Endodermal cell (in vitro differentiated cells): ENCODE measurements at places on chromosomes 1 and 21.

DNA sequence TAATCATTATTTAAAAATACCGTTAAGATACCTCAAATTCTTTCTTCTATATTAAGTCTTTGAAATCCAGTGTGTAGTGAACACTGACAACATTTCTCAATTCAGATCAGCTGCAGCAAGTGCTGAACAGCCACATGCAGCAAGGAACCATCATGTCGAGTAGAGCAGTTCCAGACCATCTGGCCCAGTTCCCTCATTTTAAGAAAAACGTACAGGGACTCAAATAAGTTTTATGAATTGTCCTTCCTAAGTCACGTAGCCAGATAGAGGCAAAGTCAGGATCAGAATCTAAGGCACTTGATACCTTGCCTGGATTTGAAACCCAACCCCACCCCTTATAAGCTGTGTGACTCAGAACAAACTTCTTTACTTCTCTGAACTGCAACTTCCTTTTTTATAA is 132.4 kb downstream of the PROX1 start:
- no peak for DNase-seq

DNA sequence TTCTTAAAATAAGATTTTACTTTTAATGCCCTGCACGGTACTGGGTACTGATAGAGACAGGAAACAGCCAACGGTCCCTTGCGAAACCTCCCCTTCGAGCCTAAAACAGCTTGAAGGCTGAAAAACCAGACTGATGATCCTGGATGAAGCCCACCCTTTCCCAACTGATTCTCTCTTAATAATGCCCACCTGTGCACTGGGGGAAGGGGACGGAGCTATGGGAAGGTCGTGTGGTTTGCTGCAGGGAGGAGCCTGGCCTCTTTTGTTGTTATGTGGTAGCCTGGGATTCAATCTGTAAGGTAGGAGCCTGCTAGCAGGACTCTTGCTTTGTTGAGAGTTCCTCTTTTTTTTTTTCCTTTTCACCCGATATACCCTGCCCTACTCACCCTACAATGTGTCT is 25.6 kb downstream of the SAMSN1 start:
- no peak for DNase-seq

GRCh38 chr1:200028586-200029034 is 1.1 kb downstream of the NR5A2 start:
- peak; percentile 57 for DNase-seq

GRCh38 chr1:58837886-58838285 is 54.0 kb upstream of the JUN start:
- DNase-seq, result no peak

DNA sequence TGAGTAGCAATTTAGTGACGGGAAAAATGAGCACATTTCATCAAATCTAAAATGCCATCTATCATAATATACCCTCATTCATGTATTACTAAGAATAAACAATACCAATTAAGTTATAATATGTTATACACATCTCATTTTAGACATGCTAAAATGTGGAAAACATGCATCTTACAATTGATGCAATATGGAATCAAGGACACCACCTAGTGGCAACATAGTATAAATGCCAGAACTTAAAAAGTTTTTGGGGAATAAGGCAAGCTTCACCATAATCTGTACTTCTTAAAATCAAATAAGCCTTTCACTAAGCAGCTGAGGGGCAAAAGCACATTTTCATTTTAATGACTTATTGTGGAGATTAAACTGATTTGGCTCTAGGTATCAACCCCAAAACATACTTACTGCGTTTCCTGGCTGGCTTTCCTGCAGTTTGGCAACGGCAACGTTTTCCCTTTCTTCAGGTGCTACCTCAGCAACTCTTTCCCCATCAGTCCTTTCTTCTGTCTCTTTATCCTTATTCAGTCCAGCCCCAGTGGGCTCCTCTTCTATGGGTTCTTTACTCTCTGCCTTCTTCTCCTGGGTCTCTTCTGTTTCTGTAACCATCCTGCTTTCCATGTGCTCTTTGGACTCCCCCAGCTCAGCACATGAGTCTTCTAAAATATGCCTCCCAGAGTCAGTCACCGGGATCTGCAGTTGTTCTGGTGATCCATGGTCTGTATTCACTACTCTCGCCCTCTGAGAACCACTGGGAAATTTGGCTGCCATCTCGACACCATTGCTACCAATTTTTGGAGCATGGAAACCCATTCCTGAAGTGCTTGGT is 11.4 kb downstream of the SDE2 start:
- no peak for DNase-seq

GRCh38 chr1:151814426-151814825 is 9.2 kb upstream of the LINGO4 start:
- DNase-seq, result no peak

DNA sequence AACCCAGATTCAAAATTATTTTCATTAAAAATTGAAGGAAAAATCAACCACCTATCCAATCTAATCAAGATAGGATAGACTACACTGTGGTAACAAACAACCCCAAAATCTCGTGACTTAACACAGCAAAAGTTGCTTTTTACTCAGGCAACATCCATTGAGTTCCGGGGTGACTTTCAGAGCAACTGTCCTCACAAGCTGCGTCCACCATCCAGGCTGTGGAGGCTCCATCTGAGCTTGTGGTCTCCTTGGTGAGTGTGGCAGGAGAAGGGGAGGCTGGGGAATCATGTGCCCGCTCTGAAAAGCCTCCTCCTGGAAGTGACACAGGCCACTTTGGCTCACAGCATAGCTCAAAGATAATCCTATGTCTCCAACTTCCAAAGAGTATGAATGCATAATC is 52.4 kb downstream of the CD2 start:
- DNase-seq, result no peak

DNA sequence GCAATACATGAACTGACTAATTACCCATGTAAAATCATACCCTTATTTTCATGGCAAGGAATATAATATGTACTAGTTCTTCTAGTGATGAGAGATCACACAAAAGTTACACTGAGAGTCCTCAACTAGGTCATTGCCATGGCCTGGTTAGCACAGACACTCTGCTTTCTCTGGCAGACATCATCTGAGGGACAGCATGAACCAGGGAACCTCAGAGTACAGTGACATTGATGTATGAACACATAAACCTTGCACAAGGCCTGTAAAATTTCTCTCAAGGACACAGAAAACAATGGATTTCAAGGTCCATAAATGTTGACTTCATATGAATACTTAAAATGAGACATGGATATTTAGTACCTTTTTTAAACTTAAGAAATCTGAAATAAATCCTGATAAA is 108.8 kb upstream of the MAGI3 start:
- no peak for DNase-seq

DNA sequence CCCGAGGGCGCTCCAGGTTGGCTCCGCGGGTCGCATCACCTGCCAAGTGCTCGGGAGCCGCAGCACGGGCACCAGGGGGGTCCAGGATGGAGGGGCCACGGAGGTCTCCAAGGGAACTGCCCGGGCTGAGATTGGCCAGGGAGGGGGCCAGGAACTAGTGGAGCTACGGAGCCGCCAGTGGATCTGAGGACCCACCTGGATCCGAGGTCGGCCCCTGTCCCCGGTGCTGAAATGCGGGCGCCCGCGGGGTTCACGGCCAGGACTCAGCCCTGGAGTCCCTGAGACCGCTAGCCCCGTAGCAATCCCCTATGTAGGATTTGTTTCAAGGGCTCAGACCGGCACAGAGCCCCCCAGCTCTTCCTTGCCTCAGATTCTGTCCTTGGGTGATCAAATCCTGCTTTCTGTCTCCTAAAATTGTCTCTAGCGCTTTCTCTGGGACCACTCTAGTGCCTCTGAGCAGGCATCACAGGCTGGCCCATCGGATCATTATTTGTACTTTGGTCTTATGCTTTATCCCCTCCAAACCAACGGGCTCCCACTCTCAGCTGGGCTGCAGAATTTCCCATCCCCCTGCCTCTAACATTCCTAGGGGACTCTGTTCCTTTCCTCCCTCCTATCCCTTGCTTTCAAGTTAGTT is 27.3 kb downstream of the KIAA2013 start:
- peak; percentile 93 for DNase-seq

GRCh38 chr1:12477936-12478611 is 139.9 kb downstream of the DHRS3 start:
- DNase-seq, result no peak

GRCh38 chr1:174112489-174113162 is 46.7 kb upstream of the RABGAP1L start:
- no peak for DNase-seq
